Stimulated activated CD8-positive, alpha-beta memory T cell treated with anti-CD3 and anti-CD28 coated beads, Interleukin-12 subunit alpha, Interleukin-12 subunit beta, amount 100 ng/mL, for 4 hours (primary cell): ENCODE measurements at places on chromosomes 16 and 17.

- DNase-seq = no peak
Measured at GRCh38 chr17:27540318-27541101, 84.3 kb downstream of the KSR1 start.

DNA sequence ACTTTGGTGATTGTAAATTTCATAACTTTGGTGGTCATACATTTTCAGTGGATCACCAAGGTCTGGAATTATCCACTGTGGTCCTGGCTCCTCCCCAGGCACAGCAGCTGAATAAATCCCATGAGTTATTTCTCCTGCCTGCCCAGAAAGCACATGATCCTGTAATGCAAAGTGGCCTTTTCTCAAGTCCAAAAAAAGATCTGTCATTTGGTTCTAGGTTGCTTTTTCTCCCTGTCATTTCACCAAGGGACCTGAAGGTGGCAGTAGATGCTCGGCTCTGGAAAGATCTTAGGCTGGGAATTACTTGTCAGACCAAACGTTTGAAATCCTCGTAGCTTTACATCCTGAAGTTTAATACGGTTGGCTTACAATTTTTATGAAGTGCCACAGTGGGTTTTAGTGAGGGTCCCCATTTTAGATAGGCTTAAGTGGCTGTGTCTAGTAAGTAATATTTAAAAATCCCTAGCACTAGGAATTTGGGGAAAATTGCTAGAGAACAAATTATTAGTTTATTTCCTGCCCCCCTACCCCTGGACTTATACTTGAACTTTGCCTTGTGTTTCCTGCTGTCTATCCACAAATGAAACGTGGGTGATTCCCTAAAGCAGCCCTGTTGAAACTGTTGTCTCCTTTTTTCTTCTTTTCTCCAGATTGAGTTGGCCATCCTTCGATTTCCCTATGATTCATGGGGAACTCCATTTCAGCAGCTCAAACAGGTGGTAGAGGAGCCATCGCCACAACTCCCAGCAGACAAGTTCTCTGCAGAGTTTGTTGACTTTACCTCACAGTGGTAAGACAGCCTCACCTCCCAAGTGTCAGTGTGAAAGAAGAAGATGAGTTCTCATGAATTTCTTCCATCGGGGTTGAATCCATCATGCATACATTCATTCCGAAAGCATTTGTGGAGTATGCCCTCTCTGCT is 111.7 kb downstream of the MAP2K6 start:
- DNase-seq = no peak

GRCh38 chr17:4086041-4086483 is 56.8 kb downstream of the ZZEF1 start:
- no peak for DNase-seq

DNA sequence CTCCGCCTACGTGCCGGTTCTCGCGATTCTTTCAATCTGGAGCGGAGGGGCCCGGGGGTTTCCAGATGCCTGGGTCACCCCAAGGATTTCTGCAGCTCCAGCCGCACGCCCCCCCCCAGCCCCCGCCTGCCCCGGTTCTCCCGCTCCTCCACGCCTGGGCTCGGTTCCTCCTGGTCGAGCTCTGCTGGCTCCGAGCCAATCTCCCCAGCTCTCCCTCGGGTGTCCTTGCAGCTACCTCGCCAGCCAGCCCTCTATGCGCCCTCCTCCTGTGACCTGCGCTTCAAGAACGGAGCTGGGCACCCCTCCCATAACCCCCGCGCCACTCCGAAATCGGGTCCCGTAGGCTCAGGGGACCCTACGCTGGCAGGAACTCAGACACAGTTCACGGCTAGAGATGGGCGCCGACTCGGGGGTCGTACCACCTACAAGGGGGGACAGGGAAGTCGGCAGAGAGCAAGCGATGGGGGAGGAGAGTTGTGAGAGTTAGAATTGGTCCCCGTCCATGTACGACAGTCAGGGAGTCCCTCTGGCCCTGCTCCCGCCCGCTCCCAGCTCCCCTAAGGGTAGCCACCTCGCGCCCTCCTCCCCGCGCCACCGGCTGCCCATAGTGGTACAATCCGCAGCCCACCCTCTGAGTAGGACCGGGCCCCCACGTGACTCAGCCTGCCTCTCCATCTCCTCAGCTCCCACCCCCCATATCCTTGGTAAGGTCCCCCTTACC is 961 bp downstream of the FGF11 start:
- no peak for DNase-seq

GRCh38 chr17:49557312-49558024 is 18.2 kb upstream of the NXPH3 start:
- DNase-seq = no peak
